ENCODE measurements at places on chromosomes 6 and 20.
A peak's percentile ranks its signal among the peaks of the same experiment; 100 is the strongest.

DNA sequence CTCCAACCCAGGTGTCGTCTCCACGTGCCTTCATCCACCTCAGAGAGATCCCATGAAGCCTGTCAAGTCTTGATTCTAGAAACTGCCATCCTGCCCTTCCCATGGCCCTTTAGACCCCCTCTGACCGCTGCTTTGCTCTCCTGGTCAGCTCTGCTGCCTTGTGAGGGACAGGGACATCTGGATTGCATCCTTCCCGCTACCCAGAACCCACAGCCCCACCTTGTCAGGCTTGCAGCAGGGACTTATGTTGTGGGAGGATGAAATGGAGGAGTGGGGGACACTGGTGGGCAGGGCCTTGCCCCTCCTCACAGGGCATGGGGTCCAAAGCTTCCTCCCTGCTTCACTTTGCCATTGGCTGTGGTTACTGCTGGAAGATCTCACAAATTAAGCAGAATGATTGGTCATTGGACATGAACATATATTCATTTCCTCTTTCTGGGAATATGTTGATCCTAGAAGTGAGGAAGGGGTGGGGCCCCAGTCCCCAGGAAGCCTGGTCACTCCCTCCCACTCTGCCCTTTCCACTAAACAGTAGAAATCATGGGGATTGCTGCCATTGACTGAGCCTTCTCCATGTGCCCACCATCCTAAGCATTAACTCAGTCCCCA is 4.5 kb downstream of the GLP1R start:
- DNase-seq, result no peak

- DNase-seq, result no peak
Measured at GRCh38 chr20:5270603-5271002, 46.2 kb downstream of the PROKR2 start.

- DNase-seq, result no peak
Measured at GRCh38 chr6:89221971-89222711, 5.0 kb upstream of the GABRR1 start.

DNA sequence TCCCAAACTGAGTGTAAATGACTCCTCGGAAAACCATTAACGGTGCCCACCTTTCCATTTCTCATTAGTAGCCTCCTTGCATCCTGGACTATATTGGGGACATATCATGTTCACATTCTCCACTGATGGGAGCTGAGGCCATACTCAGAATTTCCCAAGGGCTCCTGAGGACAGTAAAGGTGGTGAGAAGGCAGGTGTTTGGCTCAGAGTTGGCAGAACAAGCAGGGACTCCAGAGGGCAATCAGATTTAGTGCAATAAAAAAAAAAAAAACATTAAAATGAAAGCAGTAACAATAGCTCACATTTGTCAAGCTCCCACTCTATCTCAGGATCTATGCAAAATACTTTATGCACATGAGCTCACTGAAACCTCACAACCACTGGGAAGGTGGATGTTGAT is 401.4 kb downstream of the MAFB start:
- DNase-seq, result no peak

- no peak for DNase-seq
Measured at GRCh38 chr6:12535586-12536314, 180.8 kb upstream of the PHACTR1 start.

DNA sequence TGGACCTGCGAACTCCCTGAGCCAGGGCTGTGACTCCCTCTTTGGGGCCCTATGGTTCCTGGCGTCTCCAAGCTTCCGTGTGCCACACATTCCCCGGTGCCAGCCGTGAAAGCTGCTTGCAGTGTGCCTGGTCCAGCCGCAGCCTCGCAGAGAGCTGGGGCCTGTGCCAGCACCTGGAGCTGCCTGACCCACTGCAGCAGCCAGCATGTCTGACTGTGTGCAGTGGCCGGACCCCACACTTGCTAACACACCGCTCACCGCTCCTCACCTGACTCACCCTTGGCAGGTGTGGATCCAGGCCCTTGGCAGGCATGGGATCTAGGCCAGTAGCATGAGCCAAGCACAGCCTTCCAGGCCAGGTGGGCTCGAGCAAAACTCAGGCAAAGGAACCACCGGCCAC is 227.5 kb downstream of the OTOR start:
- no peak for DNase-seq

DNA sequence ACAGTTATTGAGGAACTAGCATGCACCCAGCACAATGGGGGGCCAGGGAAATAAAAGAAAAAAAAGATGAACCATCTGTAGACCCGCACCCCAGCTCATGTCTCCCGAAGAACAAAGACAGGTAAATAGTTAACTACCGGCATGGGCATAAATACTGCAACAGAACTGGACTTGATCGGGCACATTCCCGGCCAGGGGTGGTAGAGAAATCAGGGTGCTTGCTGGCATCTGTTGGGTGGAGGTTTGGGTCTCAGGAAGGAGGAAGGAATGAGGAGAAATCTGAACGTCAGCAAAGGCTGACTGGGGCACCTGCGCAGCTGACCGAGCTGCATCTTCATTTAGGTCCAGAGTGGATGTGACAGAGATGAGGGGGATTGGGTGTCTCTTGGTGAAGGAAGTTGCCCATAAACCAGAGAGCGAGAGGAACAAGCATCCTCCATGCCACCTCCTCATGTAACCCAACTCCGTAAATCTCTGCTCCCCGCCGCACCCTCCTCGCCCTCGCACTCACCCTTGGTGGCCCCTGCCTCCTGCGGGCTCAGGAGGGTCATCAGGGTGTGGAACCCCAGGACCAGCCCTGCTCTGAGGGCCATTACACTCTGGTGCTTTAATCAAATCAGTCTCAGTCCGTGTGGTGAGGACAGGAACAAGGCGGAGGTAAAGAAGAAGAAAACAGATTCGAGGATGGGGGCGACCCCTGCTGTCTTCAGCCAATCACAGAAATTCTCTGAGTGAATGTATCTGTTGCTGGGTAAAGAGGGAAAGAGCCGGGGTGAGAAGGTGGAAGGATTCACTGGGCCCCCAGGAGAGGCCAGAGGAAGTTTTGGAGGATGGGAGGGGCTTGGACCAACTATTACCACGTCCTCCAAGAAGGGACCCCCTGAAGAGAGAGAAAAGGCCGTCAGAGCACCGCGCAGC is at the start of gene HLA-DOA:
Gene HLA-DOA (minus strand): TSS at position 648 of the 918 bp plus-strand sequence.
- DNase-seq, result peak; percentile 9

DNA sequence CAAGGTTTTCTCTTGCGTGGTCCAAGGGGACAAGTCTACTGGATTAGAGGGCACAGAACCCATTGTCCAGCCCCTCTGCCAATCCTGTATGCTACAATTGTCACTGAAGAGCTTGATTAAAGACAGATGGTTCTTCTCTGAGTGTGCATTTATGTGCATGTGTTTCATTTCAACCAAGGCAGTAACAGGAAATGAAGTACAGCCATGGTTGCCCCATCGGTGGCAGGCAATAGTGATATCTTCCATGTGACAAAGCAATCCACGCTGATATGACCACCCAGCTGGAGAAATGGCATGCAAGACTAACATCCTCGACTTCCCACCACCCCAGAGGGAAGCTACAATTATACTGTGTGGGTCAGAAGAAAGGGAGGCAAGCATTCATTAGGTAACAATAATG is 85.5 kb downstream of the UNC5CL start:
- DNase-seq, result no peak

- DNase-seq, result no peak
Measured at GRCh38 chr20:32034581-32035425, 17.2 kb upstream of the HCK start.

- DNase-seq, result no peak
Measured at GRCh38 chr6:111013144-111013915, 31.5 kb downstream of the RPF2 start.

GRCh38 chr6:6402591-6402990 is 82.1 kb upstream of the F13A1 start:
- no peak for DNase-seq

- no peak for DNase-seq
Measured at GRCh38 chr20:63178446-63178820, 37.5 kb downstream of the YTHDF1 start.

DNA sequence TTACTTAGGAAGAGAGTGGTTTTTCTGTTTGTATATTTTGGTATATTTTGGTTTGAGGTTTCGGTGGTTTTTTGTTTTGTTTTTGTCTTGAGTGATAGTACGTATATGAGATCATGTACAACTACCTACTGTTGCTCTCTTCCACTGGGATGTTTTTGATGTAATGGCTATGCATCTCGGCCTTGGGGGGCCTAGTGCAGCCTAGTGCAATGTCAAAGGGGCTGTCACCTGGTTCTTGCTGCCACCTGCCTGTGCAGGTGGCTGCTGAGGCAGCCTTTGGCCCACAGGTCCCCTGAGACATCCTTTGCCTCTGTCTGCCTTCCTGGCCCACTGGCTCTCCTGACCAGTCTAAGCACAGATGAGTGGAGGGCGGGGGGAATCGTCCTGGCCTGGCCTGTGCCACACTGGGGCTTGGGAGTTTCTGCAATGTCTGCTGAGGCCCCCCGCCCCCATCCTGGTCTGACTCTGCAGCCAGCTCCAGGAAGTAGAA is 546.6 kb downstream of the CD83 start:
- DNase-seq, result peak; percentile 47

DNA sequence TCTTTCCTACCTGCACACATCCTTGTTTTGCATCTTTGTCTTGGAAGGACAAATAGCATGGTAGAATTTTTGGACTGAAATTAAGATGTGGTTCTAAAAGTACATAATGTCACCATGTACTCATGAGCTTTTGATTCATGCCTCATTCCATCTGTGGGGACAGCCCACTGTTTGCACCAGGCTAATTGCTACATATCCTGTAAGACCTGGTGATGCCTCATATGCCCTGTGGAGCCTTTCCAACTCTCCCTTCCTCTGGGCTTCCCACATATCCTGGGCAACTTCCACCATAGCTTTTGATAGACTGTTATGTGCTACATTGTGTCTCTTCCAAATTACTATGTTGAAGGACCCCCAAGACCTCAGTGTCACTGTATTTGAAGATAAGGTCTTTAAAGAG is 213.6 kb upstream of the PREP start:
- DNase-seq, result no peak

DNA sequence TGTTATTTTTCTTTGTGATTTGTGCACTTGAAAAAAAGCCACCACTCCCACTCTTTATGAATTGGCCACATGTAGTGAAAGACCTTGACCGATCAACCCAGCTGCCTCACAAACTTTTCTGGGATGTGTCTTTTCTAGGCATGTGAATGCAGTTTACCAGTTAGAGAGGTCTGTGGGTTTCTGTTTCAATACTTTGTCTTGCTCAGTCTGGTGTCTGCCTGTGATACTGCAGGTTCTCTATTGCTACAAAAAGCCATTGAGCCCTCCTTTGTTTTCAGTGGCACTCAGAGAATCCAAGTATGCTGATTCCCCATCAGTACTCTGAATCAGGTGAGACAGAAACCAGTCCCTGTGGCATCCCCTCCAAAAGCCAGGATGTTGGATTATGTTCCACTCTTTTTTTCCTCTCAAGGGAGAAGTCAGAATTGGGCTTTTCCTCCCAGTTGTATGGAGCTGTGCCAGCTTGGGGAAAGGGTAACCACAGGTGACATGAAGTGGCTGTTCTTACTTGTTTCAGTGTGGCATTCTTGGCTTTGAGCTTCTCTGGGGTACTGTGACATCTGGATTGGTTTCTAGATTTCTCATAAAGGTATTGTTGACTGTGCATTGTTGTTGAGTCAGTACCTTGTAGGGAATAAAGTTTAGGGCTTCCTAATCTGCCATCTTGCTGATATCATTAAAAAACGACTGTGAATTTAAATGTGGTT is 26.3 kb upstream of the ZFP64 start:
- no peak for DNase-seq

GRCh38 chr6:134289204-134289575 is 28.7 kb downstream of the SGK1 start:
- no peak for DNase-seq

DNA sequence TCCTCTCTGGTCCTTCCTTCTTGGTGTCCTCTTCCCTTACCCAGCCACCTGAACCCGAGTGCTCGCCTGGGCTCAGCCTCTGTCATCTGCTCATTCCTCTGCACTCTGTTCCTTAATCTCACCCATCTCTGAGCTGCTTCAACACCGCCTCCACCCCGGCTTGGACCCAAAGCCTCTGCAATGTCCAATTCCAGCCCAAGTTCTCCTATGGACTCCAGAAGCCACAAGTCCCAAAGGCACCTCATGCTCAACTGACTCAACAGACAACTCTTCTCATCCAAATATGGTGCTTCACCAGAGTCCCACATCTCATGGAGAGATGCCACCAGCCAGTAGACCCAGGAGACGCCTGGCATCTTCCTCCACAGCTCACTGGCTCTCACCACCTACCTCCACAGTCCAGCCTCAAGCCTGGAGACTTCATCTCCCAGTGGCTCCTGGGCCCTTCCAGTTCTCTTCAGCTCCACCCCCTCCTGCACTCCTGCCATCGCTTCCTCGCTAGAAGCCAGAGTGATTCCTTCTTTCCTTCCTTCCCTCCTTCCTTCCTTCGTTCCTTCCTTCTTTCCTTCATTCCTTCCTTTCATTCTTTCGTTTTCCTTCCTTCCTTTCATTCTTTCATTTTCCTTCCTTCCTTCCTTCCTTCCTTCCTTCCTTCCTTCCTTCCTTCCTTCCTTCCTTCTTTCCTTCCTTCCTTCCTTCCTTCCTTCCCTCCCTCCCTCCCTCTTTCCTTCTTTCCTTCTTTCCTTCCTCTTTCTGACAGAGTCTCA is 40.9 kb upstream of the NNAT start:
- DNase-seq, result no peak

DNA sequence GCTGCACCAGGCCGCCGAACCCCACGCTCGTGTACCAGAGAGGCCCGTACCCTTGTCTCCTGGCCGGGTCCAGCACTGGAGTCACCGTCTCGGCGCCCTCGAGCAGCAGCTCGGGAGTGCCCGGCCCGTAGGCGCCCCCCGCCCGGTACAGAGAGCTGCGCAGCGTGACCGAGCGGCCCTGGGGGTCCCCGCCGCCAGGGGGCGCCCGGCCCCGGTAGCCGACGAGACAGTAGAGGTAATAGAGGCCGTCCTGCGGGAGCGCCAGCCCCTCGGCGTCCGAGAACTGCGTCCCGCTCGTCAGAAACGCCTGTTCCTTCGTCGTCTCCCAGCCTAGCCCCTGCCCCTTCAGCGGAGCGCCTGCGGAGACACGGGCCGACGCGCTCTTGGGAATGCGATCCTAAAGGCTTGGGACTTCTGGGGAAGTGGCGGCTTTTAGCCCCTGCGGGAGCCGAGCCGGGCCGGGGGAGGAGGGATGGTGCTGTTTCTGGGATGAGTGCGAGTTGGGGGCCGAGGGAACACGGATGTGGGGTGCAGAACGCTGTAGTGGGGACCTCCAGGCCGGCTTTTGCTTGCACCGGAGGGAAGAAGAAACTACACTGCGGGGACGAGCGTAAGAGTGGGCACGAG is 1.3 kb downstream of the LTB start:
- peak; percentile 81 for DNase-seq

GRCh38 chr20:61664556-61665320 is 400.9 kb downstream of the TAF4 start:
- DNase-seq, result no peak

All from central memory CD4-positive, alpha-beta T cell (primary cell).